Neural progenitor cell (in vitro differentiated cells): ENCODE measurements at places on chromosomes 11 and 22. TPM values are rescaled to one million over a fixed set of nuclear protein-coding genes. Genes with fewer than 3 reads are reported as not detected.
A peak's percentile ranks its signal among the peaks of the same experiment; 100 is the strongest.

DNA sequence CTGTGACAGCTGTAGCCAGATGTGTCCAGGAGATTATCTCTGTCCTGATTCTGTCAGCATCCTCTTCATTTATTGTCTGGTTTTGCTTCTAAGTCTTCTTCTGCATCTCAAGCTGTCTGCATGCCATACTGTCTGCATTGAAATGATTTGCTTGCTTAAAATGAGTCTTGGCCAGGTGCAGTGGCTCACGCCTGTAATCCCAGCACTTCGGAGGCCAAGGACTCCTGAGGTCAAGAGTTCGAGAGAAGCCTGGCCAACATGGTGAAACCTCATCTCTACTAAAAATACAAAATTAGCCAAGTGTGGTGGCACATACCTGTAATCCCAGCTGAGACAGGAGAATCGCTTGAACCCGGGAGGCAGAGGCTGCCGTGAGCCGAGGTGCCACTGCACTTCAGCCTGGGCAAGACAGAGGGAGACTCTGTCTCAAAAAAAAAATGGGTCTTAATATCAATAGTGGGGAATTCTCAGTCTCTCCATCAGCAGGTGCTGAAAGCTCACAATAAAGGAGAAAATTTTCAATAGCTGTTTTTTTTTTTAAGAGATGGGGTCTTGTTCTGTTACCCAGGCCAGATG, 39.2 kb upstream of the AMPD3 start:
- DNase-seq: no peak

DNA sequence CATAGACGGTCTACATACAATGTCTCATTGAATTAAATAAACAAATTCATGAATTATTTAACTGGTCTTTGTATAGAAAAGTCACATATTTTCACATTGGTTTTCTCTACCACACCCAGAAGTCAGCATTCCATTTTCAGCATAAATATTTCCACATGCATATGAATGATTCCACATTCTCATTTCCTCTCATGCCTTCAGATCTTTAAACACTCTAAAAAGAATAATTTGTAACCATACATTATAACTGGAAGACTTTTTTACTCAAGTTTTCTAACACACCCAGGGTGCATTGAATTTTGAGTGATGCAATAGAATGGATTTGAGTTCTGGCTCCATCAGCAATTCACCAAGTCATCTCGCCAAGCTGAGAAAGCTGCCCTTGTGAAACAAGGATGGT, 501.8 kb upstream of the TENM4 start:
- DNase-seq: no peak

GRCh38 chr11:108197351-108197750, 25.1 kb downstream of the NPAT start:
- DNase-seq: no peak

GRCh38 chr22:43039800-43040199, 24.9 kb upstream of the PACSIN2 start:
- no peak for DNase-seq

Gene EEF1G
- total RNA-seq: 2,358 and 3,183 TPM in 2 replicates

- DNase-seq: no peak
Observed at GRCh38 chr11:60274416-60274815, 6.0 kb upstream of the MS4A4A start.

- no peak for DNase-seq
Observed at GRCh38 chr11:104490182-104490581, 326.2 kb upstream of the PDGFD start.

DNA sequence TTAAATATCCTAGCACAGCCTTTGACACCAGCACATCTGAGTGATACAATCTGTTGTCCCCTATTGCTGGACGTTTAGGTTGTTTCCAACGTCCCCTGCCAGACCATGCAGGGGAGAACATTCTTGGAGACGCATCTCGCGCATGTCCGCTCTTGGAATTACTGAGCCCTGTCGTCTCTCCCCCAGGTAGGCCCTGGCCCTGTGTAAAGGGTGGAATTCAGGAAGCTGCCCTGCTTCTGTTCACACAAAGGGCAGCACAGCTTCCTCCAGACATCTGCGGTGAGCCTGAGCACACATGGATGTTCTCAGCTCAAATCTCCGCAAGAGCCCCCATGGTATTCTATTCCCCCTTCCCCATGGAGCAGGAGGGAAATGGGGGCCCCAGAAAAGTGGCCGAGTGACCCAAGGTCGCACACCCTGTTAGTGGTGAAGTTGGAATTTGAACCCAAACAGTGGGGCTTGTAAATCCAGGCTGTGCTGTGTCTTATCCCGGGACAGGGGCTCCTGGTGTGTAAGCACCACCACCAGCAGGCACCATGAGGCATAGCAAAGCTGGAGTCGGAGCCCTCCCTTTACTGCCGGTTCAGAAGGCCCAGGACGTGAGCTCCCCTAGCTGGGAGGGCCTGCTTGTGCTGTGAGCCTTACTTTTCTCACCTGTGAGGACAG, 5.0 kb upstream of the FGF19 start:
- DNase-seq: peak; percentile 62

- DNase-seq: no peak
Observed at GRCh38 chr11:35856756-35857155, 87.1 kb upstream of the LDLRAD3 start.

DNA sequence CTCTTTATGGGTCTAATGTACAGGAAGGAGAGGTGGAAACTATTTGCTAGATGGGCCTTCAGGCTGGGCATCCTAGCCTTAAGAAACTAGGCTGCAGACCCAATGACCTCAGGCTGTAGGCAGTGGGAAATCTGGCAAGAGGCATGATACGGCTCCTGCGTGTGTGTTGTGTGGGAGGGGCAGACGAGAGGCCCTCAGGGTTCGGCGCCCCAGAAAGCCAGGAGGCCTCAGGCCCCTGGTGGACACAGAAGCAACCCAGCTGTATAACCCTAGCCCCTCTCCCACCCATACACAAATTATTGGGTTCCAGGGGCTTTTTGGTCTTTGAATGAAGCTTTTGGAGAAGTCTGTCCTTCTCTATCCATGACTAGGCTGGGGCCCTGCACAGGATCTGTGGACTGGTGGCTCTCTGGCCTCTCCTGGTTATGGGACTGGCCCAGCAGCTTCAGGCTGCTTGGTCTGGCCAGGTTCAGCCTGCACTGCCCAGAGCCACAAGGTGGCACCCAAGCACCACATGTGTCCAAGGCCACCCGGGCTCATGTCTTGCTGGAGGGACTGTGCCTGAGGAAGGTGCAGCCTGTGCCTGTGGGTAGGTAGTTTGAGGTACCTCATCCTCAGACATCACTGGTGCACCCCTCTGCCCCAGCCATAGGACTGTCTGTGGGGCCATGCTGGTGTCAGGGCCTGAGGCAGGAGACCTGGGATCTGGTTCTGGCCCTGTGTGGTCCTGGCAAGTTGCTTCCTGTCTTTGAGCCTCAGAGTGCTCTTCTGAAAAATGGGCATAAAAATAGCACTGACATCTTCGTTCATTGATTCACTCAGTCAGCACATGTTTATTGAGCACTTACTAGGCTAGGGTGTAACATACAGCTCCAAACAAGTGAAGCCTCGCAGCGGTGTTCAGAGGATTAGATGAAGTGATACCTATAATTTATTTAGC, 87.5 kb downstream of the RRM1 start:
- DNase-seq: peak; percentile 72

Gene MISFA
- total RNA-seq: 0.65 and 1.6 TPM in 2 replicates

Gene OLFML1
- total RNA-seq: not detected in 2 replicates
